Urinary bladder (tissue), 4 donors: ENCODE measurements at places on chromosomes 6 and 20.

GRCh38 chr6:112352101-112352500 lies 5.0 kb downstream of the RFPL4B start:
- DNase-seq = no peak

DNA sequence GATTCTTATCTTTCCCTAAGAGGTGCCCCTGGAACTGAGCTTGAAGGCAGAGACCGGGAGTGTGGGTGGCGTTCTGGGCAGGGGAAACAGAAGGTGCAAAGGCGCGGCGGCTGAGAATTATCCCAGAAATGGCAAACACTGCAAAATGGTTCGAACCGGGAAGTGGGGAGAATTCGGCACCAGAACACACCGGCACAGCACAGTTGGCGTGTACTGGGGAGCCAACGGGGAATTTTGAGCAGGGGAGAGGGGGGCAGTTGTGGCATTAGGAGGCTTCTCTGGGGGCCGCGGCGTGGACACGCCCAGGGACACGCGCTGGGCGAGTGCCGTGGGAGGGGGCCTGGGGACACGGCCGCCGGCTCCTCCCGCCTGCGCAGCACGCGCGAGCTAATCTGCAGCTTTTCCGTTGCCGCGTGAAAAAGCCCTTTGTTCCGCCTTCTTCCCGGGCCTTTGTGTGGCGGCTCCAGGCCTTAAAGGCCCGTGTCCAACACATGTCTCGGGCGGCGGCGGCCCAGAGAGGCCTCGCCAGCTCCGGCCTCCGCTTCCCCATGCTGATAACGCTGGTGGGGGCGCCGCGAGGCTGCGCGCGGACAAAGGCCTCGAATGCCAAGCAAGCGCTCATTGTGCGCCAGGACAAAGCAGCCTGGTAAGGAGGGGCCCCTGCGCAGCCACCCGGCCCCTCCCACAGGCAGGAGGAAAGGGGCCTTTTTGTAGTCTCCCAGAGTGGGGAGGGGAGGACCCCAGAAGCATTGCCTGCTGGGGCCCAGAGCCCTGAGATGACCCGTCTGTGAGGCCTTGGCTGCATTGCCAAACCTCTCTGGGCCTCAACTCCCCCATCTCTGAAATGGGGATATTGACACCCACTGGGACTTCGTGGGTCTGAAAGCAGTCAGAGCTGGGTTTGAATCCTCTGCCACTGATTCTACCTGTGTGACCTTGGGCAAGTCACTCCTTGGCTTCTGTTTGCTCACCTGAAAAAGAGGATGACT lies 82.8 kb downstream of the CD40 start:
- no peak for DNase-seq

DNA sequence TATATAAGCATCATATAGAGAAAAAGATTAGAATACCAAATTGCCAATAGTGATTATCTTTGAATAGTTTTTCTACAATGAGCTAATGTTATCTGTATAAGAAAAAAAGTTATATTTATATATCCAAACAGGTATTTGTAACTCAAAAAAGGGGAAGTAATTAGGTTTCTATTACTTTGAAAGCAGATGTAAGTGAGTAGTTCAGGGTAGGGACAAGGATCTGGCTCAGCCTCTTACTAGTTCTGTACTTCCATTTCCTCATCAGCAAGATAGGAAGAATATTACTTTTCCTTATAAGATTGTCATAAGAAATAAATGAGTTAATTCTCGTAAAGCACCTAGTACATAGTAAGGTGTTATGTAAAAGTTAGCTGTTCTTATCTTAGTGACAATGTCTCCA lies 32.2 kb downstream of the AHI1 start:
- DNase-seq = no peak

DNA sequence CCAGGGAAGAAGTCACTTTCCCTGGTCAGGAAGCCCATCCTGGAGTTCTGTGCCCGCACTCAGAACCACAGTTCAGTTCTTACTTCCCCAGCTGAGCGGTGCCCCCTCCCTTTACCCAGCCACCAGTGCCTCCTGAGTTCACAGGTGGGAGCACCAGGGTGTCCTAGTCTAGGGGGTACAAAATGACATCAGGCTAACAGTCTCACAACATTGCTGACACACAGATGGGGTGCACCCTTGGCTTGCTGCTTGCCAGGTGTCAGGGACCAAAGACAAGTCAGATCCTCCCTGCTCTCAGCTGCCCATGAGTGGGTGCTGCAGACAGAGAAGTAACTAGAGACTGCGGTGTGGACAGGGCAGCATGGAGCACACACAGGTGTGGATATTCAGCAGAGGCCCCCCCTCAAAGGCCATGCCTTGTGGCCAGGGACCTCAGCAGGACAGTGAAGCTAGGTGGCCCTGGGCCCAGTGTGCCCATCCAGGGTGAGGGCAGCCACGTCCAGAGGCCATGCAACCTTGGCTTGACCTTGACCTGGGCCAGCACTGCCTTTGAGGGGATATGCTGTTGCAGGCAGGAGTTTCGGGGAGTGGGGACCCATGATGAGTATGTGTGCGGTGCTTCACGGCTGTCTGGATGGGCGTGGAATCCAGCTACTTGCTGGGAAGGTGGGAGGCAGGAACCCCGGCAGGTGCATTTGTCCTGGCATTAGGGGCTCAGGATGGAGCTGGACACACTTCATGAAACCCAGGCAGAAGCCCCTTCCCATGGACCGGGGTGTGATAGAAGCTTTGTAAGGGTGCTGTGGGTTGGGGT lies 110.4 kb upstream of the FRMD1 start:
- DNase-seq = no peak

- DNase-seq = no peak
Measured at GRCh38 chr20:16427571-16427970, 145.7 kb downstream of the KIF16B start.

GRCh38 chr6:4459032-4459431 lies 317.2 kb upstream of the CDYL start:
- no peak for DNase-seq

DNA sequence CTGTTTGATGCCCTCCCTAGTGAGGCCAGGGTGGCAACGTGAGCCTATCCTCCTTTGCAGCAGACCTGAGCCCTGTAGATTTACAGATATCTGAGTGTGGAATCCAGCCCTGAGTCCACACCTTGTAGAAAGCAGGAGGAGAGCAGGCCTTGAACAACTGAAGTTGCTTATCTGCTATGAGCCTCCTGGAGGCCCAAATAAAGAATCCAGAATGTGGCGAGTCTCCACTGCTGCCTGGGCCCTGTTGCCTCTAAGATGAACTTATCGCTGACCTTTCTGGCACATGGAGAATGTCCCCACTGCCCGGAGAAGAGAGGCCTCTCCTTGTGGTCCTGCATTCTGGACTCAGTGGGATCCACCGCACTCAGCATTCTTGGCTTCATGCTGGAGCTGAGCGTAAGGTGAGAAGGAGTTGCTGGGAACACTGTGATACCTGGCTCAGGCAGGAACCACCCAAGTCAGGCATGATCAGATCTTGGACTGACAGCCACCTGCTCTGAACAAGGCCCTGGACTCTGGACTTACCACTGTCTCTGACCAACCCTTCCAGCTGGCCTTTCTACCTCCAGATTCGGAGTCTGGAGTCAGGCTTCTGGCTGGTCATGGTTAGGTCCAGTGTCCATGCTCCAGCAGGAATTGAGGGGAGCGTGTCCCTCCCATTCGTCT lies 5.8 kb upstream of the MANBAL start:
- no peak for DNase-seq

- no peak for DNase-seq
Measured at GRCh38 chr20:12291386-12291785, 373.7 kb downstream of the BTBD3 start.

DNA sequence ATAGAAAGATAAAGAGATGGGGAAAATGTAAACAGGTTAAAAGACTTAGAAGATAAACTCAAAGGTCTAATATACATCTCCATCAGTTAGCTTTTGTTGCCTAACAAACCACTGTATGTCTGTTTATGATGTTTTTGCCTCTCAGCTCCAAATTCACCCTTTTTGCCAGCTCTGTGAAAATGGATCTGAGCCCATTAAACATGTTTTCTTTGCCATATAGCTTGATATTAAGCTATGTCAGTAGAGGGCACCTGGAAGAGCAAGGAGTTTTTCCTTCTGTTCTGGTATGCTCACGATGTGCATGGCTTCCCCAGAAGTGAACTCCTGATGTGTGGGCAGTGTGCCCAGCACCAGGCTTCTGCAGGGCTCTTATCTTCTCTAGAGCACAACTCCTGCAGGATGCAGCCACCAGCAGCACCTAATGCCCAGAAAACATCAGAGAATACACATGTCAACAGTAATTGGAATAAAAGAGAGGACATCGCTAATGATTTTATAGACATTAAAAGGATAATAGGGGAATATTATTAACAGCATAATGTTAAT lies 14.6 kb upstream of the SNX9 start:
- DNase-seq = no peak

GRCh38 chr6:109612268-109612667 lies 78.7 kb downstream of the AK9 start:
- no peak for DNase-seq

DNA sequence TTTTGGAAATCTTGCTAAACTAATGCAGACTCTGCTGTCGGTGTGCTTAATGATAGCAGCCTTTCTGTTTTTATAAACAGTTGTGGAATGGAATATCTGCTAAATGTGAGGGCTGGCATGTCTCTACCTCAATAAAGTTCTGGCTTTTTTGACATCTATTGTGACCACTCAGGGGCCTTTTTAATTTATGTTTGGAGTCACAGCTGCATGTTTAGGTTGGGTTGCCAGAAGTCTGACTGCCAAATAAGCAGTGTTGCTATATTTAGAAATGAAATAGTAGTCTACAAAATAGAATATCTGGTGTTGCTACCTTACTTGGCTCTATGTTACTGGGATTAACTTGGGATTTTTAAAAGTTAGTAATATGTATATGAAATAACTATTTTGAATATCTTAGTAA lies 125.1 kb upstream of the LOC128125822 start:
- DNase-seq = no peak

GRCh38 chr20:25225642-25226432 lies 22.0 kb upstream of the PYGB start:
- no peak for DNase-seq

GRCh38 chr6:80129485-80129884 lies 23.0 kb downstream of the BCKDHB start:
- DNase-seq = no peak

- DNase-seq = no peak
Measured at GRCh38 chr20:6580486-6580885, 187.0 kb upstream of the BMP2 start.

- DNase-seq = no peak
Measured at GRCh38 chr6:134692008-134692407, 257.9 kb downstream of the ALDH8A1 start.

GRCh38 chr20:16407251-16408067 lies 165.8 kb downstream of the KIF16B start:
- no peak for DNase-seq

- no peak for DNase-seq
Measured at GRCh38 chr6:138287144-138287955, 69.1 kb upstream of the PBOV1 start.

DNA sequence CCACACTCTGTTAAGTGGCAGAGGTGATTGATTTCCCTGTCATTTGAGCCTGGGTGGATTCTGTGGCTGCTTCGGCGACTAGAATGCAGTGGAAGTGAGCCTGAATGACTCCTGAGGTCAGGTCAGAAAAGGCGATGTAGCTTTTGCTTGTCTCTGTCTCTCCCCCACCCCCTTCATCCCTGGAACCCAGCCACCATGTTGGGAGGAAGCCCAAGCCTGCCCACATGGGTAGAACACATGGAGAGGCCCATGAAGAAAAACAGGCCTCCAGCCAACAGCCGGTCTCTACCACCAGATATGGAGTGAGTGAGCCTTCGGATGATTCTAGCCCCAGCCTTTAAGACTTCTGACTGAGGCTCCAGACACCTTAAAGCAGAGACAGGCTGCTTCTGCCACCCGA lies 181.0 kb downstream of the TFAP2C start:
- DNase-seq = no peak

GRCh38 chr6:130098317-130098716 lies 79.9 kb downstream of the L3MBTL3 start:
- no peak for DNase-seq

- DNase-seq = no peak
Measured at GRCh38 chr20:13259921-13260320, 38.8 kb downstream of the ISM1 start.

DNA sequence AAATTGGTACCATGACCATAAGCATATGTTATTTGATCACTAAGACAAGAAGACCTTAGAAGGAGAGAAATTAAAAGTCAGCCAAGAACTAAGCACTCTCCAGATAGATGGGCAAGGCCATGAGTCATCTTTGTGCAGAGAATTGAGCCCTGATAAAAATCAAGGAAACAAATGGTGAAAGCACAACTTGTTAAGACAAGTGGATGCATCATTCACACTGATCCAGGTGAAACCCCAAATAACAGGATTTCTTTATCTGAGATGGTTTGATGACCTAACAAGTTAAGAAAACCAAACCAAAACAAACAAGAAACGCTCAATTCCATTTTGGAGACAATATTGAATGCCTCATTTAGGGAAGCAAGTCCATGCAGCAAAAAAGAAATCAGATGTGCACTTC lies 121.6 kb downstream of the ADAT2 start:
- no peak for DNase-seq

- DNase-seq = no peak
Measured at GRCh38 chr6:9409126-9409525, 973.8 kb upstream of the SLC35B3 start.

DNA sequence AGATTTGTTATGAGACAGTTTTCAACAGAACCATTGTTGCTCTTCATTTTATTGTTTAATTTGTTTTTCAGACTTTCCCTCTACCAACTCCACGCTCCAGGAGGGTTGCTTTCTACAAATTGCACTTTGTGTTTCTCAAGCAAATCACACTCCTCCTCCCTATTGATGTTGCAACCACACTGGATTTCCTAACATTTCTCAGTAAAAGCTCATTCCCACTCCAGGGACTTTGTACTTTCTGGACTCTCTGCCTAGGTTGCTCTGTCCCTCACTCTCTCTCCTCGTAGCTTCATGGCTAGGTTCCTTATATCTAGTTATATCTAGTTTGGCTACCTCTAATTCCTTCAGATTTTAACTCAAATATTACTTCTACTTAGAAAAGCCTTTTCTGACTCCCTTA lies 20.3 kb downstream of the PGK2 start:
- DNase-seq = no peak

- no peak for DNase-seq
Measured at GRCh38 chr6:154252678-154253077, 103.9 kb downstream of the IPCEF1 start.

DNA sequence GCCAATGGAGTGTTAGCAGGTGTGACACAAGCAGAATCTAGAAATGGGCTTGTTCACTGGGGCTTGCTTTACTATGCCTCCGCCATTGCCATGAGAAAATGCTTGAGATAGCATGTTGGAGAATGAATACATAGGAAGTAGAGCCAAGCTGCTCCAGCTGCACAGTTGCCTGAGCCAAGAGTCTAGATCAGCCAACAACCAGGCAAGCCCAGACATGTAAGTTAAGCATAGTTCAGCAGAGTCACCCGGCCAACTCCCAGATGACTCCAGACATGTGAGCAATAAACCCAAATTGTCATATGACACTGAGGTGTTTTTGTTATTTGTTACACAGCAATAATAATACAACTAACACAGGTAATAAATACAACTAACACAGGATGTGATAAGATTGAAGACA lies 167.9 kb downstream of the HAO1 start:
- DNase-seq = no peak

GRCh38 chr6:90385759-90386313 lies 89.2 kb upstream of the BACH2 start:
- DNase-seq = no peak

GRCh38 chr6:84645563-84646266 lies 118.7 kb downstream of the TBX18 start:
- no peak for DNase-seq
